KG1 (cell line): ENCODE measurements at places on chromosomes 2 and 18.

- DNase-seq = no peak
These were observed 8.2 kb upstream of the FAM98A start for GRCh38 chr2:33607251-33607721.

DNA sequence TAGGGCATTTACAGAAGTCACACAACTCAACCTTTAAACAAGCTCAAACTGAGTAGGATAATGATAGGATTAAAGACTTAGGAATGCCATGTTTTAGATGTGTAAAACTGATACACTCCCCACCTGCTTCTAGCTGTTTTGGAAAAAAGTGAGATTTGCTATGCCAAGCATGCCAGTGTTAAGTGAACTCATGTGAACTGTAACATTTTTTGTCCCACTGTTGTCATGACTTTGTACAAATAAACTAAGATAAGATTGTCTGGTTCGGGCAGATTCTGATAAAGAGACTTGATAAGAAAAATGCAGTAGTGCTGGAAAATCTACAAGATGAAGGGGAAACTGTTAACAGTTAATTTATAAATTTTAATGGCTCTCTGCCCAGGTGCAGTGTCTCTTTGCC is 66.5 kb downstream of the GLS start:
- DNase-seq = no peak

DNA sequence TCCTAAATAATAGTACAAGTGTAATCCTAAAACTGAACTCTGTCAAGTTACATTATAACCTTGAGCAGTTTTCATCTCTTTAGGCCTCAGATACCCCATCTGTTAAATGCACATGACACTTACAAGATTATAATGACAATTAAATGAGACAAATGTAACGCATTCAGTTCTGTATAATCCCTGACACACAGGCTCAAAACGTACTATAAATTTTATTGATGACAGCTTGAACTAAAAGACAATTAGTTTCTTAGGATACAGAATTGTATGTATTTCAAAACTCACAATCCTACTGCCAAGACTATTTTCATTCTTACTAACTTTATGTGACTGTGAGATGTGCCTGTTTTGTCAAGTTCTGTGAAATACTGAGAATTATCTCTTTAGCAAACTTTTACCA is 56.2 kb downstream of the GFPT1 start:
- no peak for DNase-seq

GRCh38 chr2:177717831-177718618 is 325.5 kb downstream of the AGPS start:
- DNase-seq = no peak

- no peak for DNase-seq
These were observed 217.9 kb upstream of the PID1 start for GRCh38 chr2:229489016-229489415.

DNA sequence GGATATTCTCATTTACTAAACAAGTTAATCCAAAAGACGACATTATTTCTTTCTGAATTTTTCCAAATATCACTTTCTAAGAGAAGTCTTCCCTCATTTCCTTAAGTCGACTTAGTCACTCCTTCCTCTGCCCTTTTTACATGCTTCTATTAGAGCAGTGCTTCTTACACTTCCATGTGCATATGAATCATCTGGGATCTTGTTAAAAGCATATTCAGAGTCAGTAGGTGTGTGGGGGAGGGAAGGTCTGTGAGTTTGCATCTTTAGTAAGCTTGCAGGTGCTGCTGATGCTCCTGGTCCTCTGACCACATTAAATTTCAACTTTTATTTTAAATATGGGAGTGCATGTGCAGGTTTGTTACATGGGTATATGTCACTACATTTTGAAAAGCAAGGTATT is 582.6 kb downstream of the NRXN1 start:
- no peak for DNase-seq

DNA sequence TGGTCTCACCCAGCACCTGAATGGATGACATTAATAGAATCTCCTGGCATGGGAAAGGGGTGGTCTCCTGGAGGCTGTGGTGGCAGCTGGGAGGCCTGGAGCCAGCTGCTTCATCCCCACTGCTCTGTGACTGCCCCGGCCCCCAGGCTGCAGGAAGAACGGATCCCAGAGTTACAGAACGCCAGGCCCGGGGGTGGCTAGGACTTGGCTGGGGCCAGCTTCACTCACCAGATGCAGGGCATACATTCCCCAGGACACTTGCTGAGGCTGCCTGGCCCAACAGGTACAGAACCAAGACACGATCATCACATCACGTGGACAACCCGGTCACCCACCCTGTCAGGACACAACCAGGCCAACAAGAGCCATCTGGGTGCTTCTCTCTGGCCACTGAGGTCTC is 178.6 kb upstream of the SALL3 start:
- DNase-seq = no peak
